Cerebellum (tissue), 4 donors: ENCODE measurements at places on chromosomes 11 and 22. TPM values are rescaled to one million over a fixed set of nuclear protein-coding genes. Genes with fewer than 3 reads are reported as not detected.

Gene GGTLC3
- not detected for total RNA-seq

Gene GRM5
- total RNA-seq, result 49.5 TPM

Gene LDHAL6A
- 0.54 TPM for total RNA-seq

Gene CSF2RB
- total RNA-seq, result 1.00 TPM

Gene LBHD1
- total RNA-seq, result 5.1 TPM

Gene ABTB2
- 12.3 TPM for total RNA-seq

Gene SERPING1
- total RNA-seq, result 16.7 TPM

Gene MYBPC3
- 0.18 TPM for total RNA-seq

Gene KIAA1671
- 9.5 TPM for total RNA-seq

Gene GLYAT
- total RNA-seq, result not detected

Gene MED15
- 36.7 TPM for total RNA-seq

Gene MUC5AC
- under 0.01 TPM for total RNA-seq

Gene DNAJB13
- total RNA-seq, result 0.27 TPM

Gene PKDREJ
- total RNA-seq, result under 0.01 TPM

Gene APOL4
- 11.3 TPM for total RNA-seq

Gene PLEKHB1
- total RNA-seq, result 7.4 TPM

Gene PGA5
- total RNA-seq, result not detected

Gene RASD2
- total RNA-seq, result 1.5 TPM

Gene OR4X1
- not detected for total RNA-seq

Gene RAB38
- total RNA-seq, result 2.2 TPM

Gene CSNK2A3
- total RNA-seq, result 6.2 TPM

Gene UPK3A
- total RNA-seq, result not detected

Gene GNG3
- 37.2 TPM for total RNA-seq

Gene NAALAD2
- 19.2 TPM for total RNA-seq

Gene NAA40
- 24.7 TPM for total RNA-seq

Gene FXYD6
- 93.6 TPM for total RNA-seq
